ENCODE measurements at places on chromosomes 6 and 20.

GRCh38 chr6:15602154-15602553 is 60.7 kb downstream of the DTNBP1 start:
- peak; percentile 21 for DNase-seq

DNA sequence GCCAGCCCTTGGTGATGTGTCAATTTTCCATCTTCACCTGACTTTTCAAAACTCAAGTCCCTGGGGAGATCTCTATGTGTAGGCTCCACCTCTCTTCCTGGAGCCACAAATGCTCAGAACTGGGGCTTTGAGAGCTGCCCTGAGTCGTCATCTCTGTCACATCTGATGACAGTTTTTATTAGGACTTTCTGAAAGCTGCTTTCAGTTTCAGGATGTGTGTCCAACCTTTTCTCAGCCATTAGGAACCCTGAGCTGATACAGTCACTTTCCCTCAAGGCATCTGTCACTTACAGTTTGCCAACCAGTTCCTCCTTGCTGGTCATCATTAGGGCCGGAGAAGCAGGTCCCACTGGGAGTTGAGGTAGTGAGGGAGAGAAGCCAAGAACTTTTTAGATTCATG is 365.9 kb upstream of the CHD6 start:
- no peak for DNase-seq

- DNase-seq, result no peak
Observed at GRCh38 chr6:41642960-41643898, 5.0 kb downstream of the MDFI start.

DNA sequence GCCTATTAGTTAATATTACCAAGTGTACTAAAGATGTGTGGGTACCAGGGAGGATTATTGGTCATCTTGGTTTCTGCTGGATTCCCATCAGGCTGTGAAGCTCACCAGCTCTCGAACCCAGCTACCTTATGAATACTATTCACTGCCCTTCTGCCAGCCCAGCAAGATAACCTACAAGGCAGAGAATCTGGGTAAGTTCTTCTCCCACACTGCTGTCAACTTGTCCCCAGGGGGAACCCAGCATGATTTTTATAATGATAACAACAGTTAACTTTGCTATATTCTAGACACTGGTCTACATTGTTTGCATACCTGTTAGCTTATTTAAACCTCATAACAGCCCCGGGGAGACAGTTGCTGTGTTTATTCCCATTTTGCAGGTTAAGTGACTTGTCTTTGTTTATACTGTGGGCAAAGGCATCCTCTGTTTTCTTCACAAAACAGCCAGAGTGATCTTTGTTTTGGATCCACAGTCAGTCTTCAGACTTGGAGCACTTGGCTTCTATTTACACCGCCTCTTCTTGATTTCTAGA is 26.5 kb downstream of the TM9SF4 start:
- DNase-seq, result no peak

- DNase-seq, result peak; percentile 82
Observed at GRCh38 chr20:31833130-31833930, 12.1 kb downstream of the FOXS1 start.

DNA sequence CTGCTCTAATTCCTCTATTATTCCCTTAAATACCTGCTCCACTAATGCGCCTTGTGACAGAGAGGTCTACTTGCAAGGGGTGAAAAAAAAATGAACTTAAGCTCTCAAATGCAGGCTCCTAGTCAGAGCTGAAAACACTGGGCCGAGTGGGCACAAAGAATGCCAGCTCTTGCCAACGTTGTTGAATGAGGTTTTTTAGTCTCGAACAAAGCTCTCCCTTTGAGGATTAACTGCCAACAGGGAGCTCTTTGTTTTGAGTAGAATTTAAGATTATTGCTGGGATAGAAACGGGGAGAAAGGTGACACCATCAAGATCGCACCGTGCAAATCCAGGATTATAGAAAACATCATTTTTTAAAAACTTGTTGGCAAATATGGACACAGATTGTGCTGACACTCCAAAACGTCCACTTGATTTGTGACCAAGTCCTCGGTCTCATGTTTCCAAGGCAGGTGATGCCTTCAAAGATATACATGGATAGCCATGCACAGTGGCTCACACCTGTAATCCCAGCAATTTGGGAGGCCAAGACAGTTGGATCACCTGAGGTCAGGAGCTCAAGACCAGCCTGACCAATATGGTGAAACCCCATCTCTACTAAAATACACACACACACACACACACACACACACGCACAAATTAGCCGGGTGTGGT is 163.2 kb downstream of the BMP7 start:
- no peak for DNase-seq

- no peak for DNase-seq
Observed at GRCh38 chr6:11831653-11832052, 53.0 kb upstream of the ADTRP start.

- no peak for DNase-seq
Observed at GRCh38 chr6:165920896-165921671, 246.6 kb downstream of the TBXT start.

DNA sequence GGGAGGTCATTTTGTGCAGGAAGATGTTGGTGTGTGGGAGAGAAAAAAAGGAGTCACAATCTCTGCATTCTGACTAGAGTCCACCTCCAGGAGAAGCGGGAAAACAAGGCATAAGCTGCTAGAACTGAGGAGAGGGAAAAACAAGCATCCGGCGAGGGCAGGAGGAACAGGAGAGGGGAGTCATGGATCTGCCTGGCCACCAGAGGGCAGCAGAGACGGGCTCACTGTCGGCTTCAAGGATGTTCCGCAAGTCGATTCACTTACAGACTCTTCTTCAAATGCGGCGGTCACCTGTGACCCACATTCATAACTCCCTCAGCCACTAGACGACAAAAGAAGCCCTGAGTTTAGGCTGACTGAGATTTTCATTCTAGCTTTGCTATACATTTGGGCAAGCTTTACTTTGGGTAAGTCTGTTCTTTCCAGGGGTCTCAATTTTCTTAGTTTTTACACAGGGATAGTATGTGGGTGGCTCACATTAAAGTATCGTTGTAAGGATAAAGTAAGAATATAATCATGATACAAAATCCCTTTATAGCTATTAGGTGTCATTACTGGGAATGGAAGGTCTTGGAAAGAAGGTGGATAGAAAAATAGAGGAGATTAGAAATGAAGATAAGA is 6.6 kb upstream of the BTNL2 start:
- DNase-seq, result peak; percentile 76

GRCh38 chr6:39758905-39759605 is 33.1 kb upstream of the DAAM2 start:
- no peak for DNase-seq

DNA sequence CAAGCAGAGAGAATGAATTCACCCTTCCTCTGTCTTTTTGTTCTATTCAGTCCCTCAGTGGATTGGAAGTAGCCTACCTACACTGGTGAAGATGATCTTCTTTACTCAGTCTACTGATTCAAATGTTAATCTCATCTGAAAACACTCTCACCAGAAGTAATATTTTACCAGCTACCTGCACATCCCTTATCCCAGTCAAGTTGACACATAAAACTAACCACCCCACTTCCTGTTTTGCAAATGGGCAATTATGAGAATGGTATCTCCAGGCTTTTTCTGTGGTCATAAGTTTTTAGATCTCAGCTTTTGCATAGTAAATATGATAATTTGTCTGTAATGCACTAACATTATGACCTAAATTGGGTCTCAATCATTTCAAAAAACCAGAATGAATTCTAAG is 228.8 kb upstream of the ECI2 start:
- DNase-seq, result no peak

DNA sequence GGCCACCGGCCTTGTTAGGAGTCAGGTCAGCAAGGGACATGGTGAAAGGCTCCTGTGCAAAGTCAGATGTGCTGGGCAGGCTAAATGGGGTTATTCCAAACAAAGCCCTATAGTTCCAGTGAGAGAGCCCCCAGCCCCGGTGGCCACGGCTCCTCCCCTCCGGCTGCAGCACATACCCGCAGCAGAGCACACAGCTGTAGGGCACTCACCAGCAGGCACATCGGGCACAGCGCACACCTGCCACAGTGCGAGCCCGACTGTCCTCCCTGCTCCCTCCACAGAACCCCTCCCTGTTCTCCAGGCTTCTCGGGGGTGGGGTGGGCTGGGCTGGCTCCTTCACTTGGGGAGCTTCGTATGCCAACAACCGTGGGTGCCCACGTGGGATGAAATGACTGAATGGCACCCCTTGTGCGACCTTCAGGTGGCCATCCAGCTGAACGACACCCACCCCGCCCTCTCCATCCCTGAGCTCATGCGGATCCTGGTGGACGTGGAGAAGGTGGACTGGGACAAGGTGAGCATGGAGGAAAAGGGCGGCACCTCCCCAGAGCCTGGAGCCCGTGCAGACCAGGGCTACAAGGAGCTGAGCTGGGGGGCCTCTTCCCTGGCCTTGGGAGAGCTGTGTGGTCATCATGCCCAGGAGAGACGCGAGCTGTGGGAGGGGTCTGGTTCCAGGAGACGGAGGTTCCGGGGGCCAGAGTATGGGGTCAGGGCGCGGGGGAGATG is 30.9 kb downstream of the PYGB start:
- peak; percentile 4 for DNase-seq

DNA sequence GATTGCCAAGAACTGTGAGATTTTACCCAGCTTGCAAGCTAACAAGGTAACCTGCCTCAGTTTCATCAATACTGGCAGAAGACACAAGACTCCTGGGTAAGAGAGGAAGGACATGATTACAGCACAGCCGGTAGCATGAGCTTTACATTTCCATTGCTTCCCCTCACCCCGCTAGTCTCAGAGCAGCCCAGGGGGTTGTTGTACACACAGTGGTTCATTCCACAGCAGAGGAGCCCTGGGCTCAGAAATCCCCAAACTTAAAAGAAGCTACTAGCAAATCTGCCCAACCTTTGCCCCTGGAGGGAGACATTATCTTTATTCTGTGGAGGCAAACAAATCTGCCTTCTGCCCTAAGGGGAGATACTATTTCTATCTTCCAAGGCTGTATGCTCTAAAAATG is 17.1 kb upstream of the MTHFD1L start:
- DNase-seq, result no peak

- no peak for DNase-seq
Observed at GRCh38 chr6:110269623-110270022, 88.5 kb downstream of the METTL24 start.

DNA sequence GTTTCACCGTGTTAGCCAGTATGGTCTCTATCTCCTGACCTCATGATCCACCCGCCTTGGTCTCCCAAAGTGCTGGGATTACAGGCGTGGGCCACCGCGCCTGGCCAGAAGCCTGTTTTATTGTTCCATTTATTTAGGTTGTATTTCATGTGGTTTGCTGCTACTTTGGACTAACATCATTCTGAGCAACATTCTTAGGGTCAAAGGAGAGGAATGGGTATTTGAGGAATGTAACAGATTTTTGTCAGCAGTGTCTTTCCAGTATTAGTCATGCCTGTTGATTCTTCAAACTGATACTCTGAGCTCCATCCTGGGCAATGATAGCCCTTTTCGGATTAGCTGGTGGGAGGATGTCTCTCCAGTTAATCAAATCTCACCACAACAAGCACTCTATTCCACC is 213.0 kb upstream of the CITED2 start:
- DNase-seq, result no peak

DNA sequence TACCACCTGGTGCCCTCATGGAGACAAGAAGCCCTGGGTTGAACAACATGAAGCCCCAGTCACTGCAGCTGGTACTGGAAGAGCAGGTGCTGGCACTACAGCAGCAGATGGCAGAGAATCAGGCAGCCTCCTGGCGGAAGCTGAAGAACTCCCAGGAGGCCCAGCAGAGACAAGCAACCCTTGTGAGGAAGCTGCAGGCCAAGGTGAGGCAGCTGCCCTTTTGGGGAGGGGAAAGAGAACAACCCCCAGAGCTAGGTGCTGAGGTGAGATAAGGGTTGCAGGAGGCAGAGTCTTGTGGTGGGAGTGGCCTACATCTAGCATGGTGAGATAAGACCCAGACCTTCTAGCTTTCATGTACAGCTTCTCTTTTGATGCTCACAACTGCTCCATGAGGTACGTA is 7.0 kb downstream of the CEP250 start:
- DNase-seq, result peak; percentile 74

DNA sequence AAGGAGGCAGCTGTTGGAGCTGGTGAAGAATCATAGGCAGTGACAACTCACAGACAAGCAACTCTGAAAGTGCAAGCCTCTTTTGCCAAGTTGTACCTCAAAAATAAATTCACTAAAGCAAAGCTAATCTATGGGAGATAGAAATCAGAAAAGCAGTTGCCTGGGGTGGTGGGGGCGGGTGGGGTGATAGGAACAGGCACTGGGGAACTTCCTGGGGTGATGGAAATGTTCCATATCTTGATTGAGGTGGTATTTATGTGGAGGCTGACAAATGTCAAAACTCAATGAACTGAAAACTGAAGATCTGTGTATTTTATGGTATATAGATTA is 52.4 kb downstream of the ATP9A start:
- DNase-seq, result no peak

GRCh38 chr20:573414-574296 is 30.1 kb upstream of the CSNK2A1 start:
- DNase-seq, result no peak

DNA sequence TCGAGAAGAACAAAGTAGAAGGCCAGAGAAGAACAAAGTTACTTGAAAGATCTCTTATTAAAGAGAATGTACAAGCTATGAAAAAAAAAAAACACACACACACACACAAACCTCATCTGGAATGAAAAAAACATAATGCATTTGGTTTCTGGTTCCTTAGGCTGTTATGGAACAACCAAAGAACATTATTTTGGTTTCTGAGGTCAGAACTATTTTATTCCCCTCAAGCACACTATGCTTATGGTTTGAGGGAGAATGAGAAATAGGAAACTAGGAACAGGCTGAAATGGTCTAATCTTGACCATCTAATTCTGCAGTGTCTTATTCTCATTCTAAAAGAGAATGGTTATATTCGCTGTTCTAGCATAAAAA is 8.8 kb downstream of the PRDM1 start:
- no peak for DNase-seq

DNA sequence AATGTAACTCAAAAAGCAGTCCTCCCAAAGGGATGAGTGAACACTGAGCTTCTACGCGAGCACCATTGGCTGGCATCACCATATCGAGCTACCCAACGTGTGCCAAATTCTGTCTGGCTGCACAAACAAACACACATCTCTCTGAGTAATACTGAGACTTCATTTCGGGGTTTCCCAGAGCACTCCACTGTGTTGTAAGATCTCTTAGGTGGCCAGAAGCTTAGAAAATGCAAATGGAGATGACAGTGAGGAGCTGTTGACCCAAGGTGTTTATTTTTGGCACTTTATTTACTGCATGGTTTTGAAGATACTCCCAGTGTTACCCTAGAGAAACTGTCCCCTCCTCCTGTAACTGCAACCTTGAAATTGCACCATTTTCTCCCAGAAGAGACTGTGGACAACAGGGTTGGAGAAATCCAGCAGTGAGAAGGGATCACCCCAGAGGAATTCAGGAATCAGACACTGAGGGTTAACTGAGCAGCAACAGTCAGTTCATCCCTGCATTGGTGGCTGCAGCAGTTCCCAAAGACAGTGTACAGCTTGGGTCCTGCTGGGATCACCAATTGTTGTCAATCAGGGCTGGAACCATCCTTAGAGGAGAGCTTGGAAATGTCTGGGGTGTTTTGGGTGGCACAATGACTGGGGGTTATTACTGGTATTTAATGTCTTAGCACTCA is 1.0 kb upstream of the RIPOR2 start:
- DNase-seq, result no peak

- no peak for DNase-seq
Observed at GRCh38 chr6:17527076-17527475, 73.0 kb upstream of the FAM8A1 start.
